ENCODE measurements at places on chromosomes 12 and 14.

- no peak for DNase-seq
Observed at GRCh38 chr12:115648463-115648862, 629.0 kb downstream of the MED13L start.

GRCh38 chr12:22855456-22855855 is 230.5 kb downstream of the ETNK1 start:
- no peak for DNase-seq

DNA sequence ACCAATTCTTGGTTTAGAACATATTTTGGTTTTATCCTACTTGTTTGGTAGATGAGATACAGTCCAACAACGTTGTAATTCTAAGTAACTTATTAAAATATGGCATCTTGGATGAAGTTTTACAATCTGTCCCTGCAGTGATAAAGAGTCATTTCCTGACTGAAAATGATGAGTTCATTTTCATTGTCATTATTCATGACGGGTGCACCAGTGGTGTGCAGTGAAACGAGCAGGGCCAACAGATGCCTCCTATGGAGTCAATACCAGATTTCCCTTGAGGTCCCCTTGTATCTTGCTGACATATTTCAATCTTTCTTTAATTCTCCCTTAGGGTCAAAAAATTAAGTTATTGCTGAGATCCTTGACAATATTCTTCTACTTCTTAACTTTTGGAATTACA is 438.5 kb downstream of the LRIG3 start:
- no peak for DNase-seq

DNA sequence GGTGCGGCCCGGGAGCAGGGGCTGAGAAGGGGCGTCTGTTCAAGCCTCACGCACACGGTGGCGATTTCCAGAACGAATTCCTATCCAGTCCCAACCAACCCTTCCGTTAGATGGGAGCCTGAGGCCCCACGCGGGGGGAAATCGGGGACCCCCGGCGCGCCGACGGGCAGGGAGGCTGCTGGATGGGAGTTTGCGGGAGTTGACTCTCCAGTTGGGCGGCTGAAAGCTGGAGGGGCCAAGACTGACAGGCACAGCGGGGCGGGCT is 9.8 kb downstream of the EXOC3L4 start:
- no peak for DNase-seq

DNA sequence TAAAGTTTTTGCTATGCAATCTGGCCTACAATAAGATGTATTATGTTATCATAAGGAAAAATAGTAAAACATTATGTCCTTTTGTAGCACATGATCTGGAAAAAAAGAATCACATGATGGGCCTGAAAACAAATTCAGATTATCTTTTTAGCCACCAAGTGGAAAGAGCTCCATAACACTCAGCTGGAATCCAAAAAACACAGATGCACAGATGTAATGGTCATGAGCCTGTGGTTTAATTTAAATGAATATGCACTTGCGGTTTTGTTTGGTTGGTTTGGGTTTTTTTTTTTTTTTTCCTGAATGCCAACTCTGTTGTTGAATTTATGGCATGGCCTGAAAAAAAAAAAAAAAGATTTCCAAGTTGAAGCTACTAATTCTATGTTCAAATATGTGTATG is 4.1 kb downstream of the KCNC2 start:
- no peak for DNase-seq

GRCh38 chr12:49108958-49109404 is 1.7 kb downstream of the LMBR1L start:
- DNase-seq: no peak

DNA sequence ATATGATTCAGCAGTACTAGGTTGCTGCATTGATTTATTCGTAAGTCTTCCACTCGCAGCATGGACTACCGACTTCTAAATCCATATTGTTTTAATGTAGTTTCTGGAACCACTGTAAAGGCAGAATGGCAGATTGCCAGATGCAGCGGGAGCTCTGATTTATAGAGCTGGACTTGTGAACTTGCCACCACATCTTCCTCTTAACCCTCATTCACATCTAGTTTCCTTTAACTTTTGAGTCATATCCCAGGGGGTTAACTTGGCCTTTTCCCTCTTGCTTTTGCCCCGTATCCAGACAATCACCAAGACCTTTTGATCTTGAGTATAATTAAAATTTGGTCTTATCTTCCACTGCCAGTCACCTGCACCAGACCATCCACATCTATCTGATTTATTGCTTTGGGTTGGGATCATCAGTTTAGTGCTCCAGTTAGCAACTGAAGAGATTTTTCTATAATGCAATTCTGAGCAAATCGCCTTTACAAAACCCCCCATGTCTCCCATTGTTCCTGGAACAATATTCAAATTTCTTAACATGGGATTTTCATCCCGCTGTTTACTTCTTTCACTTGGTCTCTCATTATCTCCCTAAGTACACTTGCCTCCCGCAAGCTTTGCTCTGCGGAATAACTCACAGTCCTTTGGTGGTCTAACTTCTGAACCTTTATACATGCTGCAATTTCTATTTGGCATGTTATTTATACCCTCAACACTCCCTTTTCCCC is 130.5 kb downstream of the ACSS3 start:
- DNase-seq: no peak

DNA sequence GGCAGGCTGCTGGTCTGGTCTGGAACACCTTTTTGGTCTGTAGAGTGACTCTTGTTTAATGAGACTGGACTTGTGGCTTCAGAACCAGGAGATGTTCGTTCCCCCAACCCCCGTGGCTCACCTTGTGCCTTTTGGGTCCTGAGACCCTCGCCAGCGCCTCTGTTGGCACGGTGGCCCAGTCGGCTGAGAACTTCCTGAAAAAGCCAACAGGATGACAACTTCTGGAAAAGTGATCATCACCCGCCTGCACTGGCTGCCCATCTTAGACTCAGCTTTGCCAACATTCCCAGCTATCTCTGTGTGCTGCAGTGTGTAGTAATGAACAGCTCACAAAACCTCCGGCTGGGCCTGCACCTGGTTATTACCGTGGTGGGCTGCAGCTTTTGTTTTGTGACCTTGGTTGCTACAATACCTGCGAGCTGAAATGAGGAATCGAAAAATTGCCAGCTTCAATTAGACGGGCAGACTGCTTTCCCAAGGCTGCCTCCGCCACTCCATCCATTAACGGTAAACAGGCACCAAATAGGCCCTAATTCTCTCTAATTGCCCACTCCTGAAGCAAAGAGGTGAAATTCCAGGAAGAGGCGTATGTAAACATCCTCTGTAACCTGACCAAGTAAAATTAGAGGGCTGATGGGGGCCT is 16.0 kb downstream of the MEG3 start:
- no peak for DNase-seq

- no peak for DNase-seq
Observed at GRCh38 chr12:132105467-132105866, 38.7 kb downstream of the DDX51 start.

DNA sequence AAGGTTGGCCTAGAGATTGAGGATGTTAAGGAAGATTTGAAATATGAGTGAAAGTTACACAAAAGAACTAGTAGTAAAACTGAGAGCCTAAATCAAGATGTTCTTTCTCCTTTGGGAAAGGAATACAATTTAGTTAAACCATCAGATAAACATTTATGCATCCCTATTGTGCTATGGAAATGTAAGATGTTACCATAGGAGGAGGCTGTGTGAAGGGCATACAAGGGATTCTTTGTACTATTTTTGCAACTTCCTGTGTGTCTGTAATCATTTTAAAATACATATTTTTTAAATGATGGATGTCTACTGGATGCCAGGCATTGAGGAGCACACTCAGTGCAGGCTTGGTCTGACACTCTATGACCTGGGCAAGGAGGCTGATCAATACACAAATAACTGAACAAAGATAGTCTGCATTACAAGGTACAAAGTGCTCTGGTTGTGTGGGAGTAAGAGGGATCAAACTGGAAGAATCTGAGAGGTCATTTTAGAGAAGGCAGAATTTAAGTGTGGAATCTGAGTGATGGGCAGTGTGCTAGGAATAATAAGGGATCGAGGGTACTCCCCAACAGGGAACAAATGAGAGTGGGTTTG is 5.8 kb upstream of the CHPT1 start:
- no peak for DNase-seq

- no peak for DNase-seq
Observed at GRCh38 chr12:41485203-41485602, 297.1 kb downstream of the PDZRN4 start.

DNA sequence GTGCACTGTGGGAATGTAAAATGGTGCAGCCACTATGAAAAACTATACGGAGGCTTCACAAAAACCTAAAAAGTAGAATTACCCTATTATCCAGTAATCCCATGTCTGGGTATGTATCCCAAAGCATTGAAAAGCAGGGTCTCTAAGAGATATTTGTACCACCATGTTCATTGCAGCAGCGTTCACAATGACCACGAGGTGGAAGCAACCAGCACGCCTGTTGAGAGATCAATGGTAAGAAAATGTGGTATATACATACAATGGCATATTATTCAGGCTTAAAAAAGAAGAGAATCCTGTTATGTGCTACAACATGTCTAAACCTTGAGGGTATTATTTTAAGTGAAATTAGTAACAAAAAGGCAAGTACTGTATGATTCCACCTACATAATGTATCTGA is 910 bp upstream of the NOPCHAP1 start:
- no peak for DNase-seq

- no peak for DNase-seq
Observed at GRCh38 chr14:96105926-96106441, 66.8 kb downstream of the C14orf132 start.

GRCh38 chr12:104495786-104496185 is 39.0 kb downstream of the CHST11 start:
- no peak for DNase-seq

DNA sequence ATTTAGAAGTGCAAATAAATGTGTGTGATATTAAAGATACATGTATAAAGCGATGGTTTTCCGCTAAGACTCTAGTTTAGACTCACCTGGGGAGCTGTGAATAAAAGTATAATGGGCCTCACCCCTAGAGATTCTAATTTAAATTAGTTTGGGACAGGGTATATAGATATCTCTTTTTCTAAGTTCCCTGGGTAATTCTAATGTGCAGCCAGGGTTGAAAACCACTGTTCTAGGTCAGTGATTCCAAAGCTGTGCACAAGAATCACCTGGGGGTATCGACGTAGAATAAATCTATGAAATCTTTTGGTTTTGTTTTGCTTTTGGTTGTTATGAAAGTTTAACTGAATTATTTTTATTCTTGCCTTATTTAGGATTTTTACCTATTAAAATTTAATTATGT is 302.1 kb downstream of the KCNH5 start:
- no peak for DNase-seq

DNA sequence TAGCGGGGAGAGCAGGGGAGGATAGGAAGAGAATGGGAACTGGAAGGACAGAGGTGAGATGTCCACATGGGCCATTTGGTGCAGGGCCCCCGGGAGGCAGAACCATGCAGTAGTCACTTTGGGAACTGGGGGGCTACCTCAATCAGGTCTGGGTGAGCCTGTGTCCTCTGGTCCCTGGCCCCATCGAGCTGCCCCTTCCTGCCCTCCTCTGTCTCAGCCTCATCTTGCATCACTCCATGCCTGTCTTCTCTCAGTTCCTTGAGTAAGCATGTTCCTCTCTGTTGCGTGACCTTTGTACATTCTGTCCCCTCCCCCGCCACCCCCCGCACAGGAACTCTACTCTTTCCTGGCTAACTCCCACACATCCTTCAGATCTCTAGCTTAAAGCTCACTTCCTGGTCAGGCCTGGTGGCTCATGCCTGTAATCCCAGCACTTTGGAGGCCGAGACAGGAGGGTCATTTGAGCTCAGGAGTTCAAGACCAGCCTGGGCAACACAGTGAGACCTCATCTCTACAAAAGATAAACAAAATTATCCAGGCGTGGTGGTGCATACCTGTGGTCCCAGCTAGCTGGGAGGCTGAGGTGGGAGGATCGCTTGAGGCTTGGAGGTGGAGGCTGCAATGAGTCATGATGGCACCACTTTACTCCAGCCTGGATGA is 23.2 kb downstream of the FOS start:
- DNase-seq: no peak

DNA sequence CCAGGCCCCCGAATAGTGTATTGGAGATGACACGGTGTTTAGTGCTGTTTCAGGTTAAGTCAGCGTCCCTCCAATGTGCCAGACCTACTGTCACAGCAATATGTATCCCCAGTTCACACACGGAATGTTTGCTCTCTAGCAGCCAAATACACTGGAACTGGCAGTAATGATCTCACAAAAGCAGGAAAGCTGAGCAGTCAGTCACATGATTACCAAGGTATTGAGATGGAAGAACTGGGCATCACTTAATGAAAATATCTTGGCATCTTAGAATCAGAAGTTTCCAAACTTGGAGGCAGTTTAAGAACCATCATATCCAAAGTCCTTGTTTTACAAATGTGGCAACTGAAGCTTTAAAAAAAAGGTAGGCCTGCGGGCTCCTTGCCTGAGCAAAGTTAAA is 23.3 kb downstream of the NINJ2 start:
- no peak for DNase-seq

DNA sequence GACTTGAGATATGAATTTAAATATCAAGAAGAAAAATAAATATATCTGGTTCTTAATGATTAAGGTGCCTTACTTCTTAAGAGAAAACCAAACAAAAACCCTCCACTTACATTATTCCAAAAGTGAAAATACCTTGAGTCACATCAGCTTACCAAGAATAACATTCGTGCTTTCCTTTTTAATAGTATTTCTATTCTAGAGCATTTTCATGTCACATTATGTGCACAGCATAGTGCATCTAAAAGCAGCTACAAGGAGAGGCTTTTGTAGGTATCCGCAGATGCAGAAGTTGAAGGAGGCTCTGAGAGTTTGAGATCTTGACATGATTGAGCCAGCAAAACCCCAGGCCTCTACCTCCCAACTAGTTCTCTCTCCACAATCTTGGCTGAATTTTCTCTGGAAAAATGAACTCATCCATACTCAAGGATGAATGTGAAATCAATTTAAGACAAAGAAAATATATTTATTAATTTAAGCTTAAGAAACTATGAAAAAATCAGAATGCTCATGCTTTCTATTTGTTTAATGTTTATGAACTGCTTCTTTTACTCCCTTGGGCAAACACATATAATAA is 275.0 kb downstream of the AKAP6 start:
- DNase-seq: no peak

DNA sequence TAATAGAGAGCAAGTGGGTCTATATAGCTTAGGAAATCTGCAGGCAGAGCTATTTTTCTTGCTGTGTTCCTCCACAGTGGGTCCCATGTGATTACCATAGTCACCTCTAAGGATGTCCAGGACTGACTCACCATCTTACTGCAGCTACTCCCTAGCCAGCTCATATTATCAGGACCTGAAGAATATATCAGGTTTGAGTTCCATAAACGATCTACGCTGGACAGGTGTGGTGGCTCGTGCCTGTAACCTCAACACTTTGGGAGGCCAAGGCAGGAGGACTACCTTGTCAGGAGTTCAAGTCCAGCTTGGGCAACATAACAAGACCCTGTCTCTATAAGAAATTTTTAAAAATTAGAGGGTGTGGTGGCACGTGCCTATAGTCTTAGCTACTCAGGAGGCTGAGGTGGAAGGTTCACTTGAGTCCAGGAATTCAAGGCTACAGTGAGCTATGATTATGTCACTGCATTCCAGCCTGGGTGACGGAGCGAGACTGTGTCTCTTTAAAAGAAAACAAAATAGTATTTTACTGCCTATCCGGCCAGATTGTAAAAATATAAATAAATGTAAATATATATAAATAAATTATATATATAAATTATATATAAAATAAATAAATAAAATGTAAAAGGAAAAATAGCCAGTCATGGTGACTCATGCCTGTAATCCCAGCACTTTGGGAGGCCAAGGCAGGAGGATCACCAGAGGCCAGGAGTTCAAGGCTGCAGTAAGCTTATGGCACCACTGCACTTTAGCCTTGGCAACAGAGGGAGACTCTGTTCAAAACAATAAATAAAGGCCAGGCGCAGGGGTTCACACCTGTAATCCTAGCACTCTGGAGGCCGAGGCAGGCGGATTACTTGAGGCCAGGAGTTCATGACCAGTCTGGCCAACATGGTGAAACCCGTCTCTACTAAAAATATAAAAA is 6.9 kb upstream of the SPRYD4 start:
- DNase-seq: no peak

GRCh38 chr12:124868252-124869058 is 4.8 kb upstream of the SCARB1 start:
- DNase-seq: no peak

Data from cortex of kidney (tissue), 1 donor.